ENCODE measurements at places on chromosomes 3 and 15.

DNA sequence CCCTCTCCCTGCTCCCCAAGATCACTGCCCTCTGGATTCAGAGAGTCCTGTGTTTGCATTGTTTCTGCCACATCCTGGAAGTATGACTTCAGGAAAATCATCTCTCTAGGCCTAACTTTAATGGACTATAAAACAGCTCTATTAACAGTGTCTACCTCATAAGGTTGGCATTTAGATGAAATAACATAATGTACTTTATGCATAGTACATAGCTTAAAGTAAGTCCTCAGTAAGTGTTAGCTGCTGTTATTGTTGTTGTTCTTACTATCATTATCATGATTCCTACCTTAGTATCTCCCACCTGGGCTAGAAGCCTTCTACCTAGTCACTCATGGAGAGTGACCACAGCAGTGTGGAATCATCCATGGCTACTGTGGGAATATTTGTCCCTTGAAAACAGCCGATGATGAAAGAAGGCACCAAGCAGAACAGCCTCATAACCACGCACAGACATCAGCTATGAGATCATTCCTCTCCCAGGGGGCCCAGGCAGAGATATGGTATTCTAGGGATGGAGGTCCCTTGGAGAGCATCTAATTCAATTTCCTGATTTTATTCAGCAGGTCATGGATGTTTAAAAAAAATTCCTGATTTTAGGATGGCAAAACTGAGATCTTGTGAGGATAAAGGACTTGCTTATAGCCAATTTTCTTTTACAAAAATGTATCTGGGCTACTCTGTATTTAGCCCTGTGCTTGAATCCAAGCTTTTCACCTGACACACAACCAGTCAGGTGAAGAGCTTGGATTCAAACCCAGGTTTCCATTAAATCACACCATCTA lies 1.9 kb downstream of the FSD2 start:
- no peak for DNase-seq

DNA sequence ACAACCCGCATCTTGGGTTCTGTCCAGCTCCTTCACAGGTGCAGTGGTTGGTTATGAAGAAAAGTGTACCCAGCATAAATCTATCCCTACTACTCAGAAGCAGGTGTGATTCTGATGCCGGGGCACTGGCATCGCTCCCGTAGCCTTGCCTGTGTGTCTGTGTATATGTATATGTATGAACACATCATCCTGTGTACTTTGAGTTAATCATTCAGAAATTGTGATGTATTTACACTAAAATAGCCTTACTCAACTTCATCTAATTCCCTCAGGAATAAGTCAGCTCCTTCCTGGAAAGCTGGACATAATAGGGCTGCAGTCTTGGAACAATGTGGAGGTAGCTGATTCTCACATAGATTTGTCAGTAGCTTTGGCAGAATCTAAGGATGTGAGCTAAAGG lies 6.7 kb upstream of the ZBED2 start:
- DNase-seq = no peak

DNA sequence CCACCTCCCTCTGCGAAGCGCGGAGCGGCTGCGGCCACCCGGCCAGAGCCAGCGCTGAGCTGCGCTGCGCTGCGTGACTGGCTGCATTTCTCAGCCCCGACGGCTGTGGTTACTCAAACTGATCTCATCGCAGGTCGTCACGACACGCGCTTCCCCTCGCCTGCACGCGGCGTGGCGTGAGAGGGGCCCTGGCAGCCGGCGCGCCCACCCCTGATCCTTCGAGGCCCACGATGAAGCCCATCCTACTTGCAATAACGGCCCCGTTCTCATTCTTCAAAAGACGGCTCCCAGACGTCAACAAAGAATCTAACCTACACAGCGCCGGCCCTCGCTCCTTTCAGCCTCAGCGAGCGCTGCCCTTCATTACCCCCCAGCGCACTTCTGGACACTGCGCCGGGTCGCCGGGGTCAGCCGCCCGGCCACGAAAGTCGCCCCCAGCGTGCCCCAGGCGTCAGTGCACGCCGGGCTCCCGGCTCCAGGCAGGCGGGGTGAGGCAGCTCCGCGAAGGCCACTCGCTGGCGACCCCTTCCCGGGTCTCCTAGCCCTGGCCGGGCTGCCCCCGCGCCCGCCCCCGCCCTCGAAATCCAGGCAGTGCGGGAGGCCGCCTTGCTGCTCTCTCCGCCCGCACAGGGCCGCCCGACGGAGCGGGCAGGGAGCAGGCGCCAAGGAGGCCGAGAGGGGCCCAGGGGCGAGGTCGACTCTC lies 9.9 kb upstream of the LEKR1 start:
- no peak for DNase-seq

GRCh38 chr3:183385698-183386613 lies 42.5 kb downstream of the MCF2L2 start:
- peak; percentile 87 for DNase-seq

DNA sequence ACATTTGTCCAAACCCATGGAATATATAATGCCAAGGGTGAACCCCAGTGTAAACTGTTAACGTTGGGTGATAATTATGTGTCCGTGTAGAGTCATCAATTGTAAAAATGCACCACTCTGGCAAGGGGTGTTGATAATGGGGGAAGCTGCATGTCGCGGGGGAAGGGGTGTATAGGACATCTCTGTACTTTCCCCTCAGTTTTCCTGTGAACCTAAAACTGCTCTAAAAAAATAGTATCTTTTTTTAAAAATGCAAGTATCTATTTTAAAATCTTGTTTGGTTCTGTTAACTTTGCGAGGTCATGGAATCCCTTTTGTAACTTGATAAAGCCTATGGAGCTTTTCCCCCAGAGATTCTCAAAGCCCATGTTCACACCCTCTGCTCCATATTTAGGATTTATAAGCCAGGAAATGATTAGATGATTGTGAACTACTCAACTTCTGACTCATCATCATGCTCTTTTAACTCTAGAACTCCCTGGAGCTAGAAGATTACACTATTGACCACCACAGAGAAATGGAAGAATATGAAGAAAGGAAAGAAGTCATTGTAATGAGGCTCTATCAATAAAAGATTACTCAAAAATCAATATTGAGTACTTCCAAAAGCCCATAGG lies 56.1 kb upstream of the C3orf49 start:
- DNase-seq = no peak

DNA sequence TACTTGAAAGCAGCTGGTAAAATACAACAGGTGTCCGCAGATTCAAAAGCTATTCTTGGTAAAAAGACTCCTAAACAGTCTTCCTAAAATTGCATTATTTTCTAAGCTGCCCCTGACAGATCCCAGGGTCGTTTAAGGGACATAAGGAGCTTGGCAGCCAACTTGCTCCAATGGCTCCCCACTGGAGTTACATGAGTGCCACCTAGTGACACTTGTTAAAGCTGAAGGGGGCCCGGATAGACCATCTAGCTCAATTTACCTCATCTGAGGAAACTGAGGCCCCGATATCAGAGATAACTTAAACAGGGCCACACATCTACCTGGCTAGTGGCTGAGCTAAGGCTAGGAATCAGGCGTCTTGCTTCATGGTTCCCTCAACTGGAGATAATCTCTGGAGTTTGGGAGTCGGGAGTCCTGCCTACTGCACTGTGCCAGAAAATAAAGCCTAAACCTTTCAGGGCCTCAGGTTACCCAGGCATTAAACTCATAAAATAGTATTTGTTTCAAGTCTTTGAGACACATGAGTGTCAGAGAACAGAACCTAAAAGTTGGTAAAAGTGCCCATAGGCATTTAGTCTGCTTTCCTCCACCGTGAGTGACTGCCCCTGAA lies 6.5 kb upstream of the TBC1D23 start:
- DNase-seq = peak; percentile 73

GRCh38 chr3:100782348-100782747 lies 73.1 kb downstream of the TFG start:
- DNase-seq = no peak

- peak; percentile 80 for DNase-seq
Measured at GRCh38 chr3:177050501-177051237, 146.6 kb downstream of the TBL1XR1 start.

DNA sequence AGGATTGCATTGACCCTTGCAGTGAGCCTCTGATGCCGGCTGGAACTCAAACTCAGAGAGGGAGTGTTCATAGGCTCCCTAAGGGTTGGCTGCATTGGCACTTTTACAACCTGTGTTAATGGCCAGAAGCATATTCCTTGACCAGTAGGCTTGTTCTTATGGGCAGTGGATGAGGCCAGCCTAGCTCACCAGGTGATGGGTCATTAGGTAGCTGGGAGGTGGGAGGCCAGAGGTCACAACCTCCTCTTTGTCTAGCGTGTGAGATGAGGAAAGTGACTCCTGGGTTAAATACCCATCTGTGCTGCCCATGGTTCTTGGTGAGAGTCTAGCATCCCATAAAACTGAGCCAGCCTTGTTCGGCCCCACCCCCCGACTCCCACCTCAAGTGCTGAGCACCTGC lies 275.7 kb upstream of the CTNNB1 start:
- no peak for DNase-seq

GRCh38 chr3:195512798-195513345 lies 30.3 kb downstream of the PPP1R2 start:
- no peak for DNase-seq

DNA sequence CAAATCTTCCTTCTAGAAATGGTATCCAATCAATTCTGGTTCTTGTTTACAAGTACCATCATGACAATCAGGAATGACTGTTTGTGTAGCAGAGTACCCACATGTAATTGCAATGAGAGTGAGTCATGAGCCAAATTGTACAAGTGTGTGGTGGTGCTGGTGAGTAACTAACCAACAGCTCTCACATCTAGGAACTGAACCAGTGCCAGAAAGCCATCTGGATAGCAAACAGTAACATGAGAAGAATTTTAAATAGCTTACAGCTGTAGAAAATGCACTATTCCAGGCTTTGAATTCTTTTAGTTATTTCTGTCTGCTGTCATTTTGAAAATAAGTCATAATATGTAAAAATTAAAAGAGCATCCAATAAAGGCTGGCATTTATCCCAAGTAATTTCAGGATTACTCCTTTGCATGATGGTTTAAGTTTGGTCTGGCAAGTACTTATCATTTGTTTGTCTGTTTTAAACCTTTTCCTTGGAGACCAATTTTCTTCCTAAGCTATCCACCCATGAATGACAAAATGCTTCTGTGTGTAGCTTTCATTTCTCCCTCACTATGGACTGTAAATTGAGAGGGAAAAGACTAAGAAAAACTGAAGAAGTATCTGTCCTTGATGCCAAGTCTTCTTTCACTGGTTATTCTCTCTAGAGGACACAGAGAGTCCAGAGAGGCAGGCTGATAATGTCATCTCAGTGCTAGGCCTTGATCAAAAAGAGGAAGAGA lies 60.0 kb downstream of the PIK3CB start:
- peak; percentile 26 for DNase-seq

DNA sequence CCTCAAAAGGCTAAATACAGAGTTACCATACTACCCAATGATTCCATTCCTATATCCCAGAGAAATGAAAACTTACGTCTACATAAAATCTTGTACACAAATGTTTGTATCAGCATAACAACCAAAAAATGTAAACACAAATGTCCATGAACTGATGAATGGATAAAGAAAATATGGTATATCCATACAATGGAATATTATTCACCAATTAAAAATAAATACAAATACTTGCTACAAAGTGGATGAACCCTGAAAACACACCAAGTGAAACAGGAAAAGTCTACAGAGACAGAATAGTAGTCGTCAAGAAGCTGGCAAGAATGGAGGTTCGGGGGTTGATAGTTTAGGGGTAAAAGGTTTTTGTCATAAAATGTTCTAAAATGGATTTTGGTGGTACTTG lies 54.0 kb upstream of the ANKRD28 start:
- no peak for DNase-seq

DNA sequence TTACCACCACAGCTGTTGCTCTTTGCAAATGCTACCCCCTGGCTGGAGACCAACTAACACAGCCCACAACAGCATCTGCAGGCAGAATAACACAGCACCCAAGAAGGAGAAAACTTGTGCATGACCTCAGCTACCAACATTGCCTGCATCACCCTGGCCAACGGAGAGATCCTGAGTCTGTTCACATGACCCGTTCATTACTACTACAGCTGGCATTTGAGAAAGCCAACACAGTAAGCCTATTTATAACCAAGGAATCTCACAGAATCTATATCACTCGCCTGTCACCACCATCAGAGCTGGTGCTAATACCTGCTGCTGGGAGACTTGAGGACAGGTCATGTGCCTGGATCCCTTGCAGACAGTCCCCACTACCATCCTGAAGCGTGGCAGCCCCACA lies 215.2 kb downstream of the POLQ start:
- no peak for DNase-seq

DNA sequence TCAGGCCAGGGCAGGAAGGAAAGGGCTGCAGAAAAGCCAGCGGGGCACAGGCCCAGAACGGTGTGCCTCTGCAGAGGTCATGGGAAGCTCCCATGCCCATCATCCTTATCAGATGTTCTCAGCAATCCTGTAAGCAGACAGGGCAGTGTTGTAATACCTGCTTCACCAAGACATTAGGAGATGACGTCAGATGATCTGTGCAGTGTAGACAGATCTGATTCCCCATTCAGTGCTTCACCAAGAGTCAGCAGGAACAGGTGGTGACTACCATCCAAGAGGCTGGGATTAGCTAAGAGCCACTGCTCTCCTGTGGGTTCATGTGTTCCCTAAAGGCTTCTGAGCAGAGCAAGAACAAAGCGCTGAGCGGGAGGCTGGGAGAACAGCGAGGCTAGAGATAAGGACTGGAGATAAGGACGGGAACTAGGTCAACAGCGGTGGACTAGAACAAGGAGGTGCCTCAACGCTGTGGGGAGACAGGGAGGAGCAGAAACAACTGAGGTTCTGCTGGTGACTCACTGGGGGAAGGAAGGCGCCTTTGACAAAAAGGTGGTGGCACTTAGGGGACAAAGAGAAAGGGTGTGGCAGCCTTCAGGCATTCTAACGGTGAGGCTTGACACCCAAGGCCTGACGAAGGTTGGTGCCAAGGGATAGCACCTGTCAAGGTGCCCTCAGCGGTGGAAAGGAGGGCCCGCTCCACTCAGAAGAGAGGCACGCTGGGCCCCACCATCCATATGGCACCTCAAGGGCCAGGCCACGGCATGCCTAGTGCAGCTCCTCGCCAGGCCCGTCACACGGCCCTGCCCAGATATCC lies 28.4 kb downstream of the CCDC12 start:
- no peak for DNase-seq

- no peak for DNase-seq
Measured at GRCh38 chr3:2861120-2861519, 249.1 kb downstream of the IL5RA start.

DNA sequence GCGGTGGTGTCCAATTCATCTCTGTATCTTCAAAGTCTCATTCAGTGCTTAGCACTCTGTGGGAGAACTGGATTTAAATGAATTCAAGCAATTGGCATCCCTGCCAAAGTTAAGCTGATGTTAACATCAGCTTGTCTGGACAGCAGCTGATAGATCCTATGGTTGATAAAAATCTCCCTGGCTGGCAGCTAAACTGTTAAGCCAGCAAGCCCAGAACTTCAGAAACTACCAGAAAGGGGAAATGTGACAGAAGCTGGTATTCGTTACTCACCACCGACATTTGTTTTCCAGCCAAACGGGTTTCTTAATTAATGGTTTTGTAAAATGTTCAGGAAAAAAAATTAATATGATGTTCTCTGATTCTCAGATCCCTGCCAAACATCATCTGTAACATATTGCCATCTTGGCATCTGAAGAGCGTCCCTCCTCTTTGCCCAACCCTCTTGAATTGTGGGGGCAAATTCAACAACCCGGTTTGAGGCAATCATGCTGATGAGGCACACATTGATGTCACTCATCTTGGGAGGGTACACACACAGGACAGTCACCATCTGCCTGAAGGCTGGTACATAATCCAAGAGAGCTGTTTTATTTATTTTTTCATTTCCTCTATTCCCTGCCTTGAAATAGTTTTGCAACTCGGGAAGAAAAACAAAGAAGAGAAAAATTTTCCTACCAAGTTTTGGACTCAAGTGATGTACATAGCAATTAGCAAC lies 76.3 kb upstream of the ABHD17C start:
- no peak for DNase-seq

Measured in NAMALWA (cell line).